Kidney capillary endothelial cell (primary cell): ENCODE measurements at places on chromosomes 6 and 20.

GRCh38 chr20:20611167-20611566 is 101.3 kb downstream of the RALGAPA2 start:
- no peak for DNase-seq

- no peak for DNase-seq
These were observed 782.9 kb downstream of the PTPRT start for GRCh38 chr20:42406826-42407225.

GRCh38 chr6:164148788-164149187 is 734.3 kb downstream of the QKI start:
- peak; percentile 4 for DNase-seq

DNA sequence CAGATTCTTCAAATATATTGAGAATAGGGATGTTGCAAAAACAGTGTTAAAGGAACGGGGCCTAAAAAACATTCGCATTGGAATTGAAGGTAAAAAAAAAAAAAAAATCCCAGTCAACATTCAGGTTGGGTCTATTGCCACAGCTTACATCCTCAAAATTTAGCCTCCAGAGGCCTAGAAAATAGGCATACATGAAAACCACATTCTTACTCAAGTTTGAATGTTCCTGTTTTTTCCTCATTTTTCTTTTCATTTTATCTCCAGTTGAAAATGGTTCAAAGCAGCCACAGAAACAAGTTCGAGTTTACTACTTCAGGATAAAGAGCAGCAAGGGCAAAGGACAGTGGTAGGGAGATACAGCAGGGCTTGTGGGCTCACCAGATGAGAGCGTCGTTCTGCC is 41.9 kb downstream of the KCTD20 start:
- DNase-seq = no peak

DNA sequence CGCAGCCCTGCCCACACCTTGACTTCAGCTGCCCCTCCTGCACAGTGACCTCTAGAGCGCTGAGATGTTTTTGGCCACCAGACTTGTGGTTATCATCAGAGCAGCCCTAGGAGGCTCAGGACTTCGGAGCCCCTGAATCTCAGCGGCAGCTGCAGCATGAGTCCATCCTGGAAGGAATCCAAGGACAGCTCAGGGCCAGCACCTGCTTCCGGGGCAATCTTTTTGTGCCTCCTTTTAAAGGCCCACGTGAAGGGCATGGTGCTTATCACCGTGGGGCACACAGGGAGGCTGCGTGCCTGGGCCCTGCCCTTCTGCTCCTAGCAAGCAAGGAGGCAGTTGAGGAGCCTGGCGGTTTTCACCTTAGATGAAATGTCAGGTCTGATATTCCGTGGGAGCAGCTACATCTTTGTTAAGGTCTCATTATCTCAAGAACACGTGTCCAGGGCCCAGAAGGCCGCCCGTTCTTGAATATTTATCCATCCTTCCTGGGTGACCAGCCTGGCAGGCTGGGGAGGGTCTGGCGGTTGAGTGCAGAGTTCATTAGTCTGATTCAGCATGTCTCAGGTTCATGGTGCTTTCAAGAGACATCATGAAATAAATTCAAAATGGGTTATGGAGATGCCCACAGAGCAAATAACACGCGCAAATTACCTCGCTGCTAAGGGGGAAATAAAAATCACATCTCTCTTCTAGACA is 392.4 kb downstream of the TAF4 start:
- DNase-seq = no peak

- no peak for DNase-seq
These were observed 792 bp upstream of the MICA start for GRCh38 chr6:31402324-31403282.

- DNase-seq = peak; percentile 21
These were observed 12.7 kb upstream of the PRELID3B start for GRCh38 chr20:59055302-59055701.

- no peak for DNase-seq
These were observed 33.6 kb upstream of the NRSN1 start for GRCh38 chr6:24092407-24092806.

GRCh38 chr6:155352811-155353210 is 38.5 kb upstream of the TFB1M start:
- DNase-seq = no peak

DNA sequence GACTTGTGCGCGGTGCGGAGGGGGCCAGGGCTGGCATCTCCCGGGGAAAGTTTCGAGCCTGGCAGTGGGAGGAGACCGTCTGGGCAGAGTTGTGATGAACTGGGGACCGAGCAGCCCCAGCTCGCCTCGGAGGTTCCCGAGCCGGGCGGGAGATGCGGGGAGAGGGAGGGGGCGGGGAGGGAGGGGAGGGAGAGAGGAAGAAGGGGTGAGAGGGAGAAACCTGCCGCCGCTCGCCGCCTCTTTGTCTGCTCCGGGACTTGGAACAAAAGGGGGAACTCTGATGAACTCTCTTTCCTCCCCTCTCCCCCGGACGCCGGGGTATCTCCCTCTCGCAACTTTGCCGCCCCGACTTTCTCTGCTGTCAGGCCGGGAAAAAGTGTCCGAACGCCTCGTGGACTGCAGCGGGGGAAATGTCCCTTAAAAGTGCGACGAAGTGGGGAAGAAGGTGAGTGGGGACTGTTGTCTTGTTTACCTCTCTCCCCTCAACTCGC is 72.7 kb downstream of the SOX4 start:
- DNase-seq = no peak

GRCh38 chr6:27476090-27476489 is 3.2 kb upstream of the ZNF184 start:
- DNase-seq = no peak

DNA sequence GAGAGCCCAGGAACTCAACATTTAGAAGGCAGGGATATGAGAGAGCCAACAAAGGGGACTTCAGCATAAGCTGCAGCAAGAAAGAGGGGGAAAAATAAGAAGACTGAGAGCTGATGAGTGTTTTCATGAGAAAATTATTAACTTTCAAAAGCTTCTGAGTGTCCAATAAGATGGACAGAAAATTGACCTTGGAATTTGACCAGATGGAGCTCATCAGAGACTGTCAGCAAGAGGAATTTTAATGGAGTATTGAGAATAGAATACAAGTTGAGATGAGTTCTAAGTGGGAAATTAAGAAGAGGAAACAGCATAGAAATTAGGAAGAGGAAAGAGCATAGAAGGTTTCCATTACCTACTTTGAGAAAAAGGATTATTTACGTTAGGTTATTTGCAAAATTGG is 428.2 kb downstream of the LMBRD1 start:
- no peak for DNase-seq

DNA sequence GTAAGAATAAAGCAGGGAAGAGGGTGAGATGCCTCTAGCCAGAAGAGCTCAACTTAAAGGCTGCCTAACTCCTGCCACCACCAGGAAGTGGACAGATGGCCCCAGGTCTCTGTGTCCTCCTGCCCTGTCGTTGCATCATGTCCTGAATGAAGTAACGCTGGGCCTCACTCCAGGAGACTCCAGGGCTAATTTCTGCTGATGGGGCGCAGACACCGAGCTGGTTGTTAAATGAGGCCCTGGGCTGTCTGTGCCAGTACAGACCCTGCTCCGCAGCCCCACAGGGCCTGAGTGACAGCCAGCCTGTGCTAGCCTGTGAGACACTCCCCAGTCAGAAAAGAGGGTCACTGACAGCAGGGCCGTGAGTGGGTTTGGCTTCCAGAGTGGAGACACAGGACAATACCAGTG is 6.5 kb downstream of the IP6K3 start:
- DNase-seq = no peak

DNA sequence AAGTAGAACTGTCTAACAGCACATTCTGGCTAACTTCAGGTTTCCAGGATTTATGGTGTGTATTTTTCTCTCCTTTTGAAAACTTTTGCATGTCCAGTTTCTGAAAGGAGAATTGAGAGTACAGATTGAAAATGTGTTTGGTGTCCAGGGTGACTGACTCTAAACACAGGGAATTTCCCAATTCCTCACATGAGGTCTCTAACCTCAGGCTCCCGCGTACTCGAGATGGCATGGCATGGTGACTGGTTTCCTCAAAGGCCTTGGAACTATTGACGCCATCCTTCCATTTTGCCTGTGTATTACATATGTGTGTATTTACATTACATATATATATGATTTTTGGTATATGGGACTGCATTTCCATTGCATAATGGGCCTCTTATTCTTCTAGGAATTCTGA is 52.5 kb downstream of the PRND start:
- no peak for DNase-seq

DNA sequence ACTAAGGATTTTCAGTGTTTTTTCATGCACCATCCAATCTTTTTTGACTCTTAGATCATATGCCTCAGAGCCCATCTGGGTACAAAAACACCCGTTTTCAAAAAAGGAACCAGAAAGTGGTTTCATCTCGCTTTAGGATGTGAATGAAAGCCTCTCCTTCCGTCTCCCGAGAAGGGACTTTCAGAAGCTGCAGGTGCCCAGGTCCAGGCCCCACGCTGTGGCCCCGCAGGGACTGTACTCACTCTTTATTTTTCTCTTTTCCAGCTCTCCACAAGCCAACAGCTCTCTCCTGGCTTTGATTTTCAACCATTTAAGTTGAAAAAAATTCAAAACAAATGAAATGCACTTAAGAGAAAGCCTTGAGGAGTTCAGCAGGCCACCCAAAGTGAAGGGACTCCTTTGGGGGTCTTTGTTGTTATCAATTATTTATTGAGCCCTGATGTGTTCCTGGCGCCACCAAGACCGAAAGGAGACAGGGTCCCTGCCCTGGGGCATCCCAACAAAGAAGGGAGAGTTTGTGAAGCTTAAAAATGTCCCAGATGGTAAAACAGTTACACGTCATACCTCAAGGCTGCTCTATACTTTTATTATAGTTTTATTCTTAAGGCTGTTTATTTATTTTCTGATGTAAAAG is 467.3 kb downstream of the PREX1 start:
- DNase-seq = no peak

DNA sequence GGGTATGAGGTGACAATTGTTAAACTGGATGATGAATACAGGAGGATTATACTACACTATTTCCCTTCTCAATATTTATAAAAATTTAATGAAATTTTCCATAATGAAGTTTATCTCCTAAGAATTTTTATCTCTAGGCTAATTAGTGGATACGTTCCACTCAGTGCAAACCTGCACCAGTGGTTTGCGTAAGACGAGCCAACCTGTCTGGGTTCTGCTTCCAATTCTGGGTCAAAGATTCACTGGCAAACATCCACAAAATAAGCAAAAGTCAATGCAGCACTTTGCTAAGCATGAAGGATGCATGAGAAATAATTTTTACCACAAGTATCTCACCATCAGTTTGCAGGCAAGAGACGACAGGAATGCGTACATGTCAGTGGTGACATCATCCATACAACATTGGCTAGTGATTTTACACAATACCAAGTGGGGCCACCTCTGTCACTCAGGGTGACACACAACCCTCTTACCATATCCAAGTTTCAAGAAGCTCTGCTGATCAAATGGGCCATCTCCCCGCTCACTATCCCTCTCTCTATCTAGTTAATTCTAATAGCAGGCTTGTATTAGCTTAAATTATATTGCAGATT is 51.7 kb downstream of the FAM50B start:
- no peak for DNase-seq

- no peak for DNase-seq
These were observed 253.9 kb upstream of the MAN1A1 start for GRCh38 chr6:119603501-119603900.

DNA sequence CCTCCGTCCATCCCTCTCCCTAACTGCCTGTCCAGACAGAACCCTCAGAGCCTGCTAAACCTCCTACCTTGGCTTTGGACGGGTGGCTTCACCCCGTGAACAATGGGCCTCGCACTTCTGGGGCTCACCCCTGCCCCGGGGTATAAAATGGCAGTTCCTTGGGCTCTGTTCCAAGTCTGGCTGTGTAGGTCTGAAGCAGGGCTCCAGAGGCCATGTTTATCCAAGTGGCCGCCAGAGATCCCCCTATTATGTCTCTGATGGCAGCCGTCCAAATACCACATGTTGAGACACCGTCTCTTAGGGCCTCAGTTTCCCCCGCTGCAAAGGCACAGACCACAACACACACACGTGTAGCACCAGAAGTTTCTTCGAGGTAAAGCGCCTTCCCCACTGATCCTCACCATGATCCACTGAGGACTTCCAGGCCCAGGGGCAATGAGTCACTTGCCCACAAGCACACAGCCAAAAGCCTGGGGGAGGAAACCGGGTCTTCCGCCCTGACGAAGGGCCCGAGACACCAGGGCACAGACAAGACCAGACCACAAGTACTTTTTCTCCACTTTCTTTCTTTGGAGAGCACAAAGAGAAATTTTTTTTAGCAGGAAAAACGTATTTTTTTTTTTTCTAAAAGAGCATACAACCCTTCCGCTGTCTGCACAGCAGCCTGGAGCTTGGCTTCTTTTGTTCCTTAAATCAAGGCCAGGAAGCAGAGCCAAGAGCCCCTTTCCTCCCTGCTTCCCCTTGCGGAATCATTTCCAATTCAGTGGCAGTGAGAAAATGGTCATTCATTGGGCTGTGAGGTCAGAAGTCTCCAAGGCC is 11.8 kb downstream of the CPNE5 start:
- peak; percentile 92 for DNase-seq

DNA sequence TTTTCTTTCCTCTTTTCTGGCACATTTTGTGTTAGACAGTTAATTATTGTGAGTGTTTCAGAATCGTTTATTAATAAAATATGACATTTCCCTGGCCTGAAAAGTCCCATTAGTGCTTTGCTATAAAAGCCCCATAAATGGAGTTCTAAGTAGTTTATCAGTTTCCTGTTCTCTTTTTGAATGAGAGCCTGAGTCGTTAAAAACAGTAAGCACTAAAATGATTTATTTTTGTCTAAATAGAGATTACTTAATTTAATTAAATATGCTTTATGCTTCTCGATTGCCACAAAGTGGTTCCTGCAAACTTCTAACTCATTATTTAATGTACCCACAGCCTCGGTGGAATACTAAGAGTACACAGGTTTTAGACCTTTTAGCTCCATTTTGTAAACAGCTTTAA is 577.9 kb downstream of the C6orf118 start:
- DNase-seq = no peak

DNA sequence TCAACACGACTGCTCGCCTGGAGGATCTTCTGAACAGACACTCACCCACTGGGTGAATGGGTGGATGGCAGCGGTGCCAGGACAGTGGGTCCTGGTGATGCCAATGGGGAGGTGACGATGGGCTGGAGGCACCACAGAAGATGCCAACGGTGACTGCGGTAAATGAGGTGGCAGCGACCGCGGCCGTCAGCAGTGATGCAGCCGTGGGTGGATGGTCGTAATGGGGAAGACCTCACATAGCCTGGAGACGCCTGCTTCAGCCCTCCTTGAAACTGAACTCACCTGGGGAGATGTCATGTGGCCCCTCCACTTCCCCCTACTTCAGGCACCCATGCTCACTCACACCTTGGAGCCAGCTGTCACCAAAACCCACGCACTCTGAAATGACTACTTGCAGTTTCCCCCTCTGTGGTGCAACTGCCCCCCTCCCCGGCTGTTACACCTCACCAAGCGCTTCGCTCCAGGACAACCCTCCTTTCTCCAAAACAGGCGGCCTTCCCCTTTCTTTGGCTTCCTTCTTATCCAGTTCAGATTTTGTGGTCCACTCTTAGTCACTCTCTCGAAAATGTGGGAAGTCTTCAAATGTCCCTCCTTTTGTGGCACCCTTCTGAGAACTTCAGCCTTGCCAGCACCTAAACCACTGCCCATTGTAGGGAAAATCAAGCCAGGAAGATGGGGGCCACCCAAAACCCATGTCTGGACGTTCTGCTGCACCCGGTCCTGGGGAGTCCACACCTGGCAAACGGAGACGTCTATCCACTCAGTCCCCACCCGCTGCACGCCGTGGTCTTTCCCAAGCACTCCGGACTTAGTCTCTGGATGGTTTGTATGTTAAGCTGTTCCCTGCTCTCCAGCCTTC is 10.4 kb upstream of the ABHD16B start:
- no peak for DNase-seq
